Vagina (tissue), 2 donors: ENCODE measurements at places on chromosomes 4 and X.

- DNase-seq, result no peak
Measured at GRCh38 chr4:121737846-121738554, 27.0 kb downstream of the SMIM43 start.

GRCh38 chr4:2914256-2915126, 48.7 kb downstream of the NOP14 start:
- no peak for DNase-seq

DNA sequence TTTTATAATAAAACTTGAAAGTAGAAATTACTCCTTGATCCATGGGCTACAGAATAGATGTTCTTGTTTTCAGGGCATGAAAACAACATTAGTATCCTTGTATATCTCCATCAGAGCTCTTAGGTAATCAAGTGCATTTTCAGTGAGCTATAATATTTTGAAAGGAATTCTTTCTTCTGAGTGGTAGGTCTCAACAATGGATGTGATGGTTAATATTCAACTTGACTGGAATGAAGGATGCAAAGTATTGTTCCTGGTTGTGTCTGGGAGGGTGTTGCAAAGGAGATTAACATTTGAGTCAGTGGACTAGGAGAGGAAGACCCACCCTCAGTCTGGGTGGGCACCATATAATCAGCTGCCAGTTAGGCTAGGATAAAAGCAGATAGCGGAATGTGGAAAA, 100.1 kb downstream of the LCORL start:
- DNase-seq, result no peak

DNA sequence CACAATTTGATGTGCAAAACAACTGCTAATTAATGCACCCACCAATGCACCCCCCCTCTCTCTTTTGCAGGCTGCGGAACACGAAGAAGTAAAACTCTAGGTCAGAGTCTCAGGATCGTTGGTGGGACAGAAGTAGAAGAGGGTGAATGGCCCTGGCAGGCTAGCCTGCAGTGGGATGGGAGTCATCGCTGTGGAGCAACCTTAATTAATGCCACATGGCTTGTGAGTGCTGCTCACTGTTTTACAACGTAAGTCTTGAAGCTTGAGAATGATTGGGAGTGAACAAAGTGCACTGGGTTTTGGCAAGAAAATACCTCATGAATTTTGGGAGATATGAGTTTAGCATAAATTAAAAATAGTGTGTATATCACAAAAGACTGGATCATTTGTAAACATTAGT, 28.9 kb downstream of the TMPRSS11E start:
- no peak for DNase-seq

DNA sequence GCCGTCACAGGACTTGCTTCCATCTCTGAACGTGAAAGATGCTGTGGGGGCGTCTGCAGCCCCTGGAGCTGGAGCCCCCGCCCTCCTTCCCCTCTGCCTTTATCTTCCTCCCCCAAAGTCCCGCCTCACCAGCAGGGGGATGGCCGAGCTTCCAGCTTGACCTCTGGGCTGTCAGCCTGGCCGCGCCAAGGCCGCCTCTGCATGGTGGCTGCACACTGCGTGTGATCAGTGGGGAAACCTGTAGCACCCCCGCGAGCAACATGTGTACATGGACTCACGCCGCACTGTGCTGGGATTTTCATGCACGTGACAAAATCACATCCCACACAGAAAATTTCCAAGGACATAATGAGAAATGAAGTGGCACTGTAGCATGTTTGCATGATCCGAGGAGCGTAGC, 26.5 kb upstream of the PSAPL1 start:
- no peak for DNase-seq

DNA sequence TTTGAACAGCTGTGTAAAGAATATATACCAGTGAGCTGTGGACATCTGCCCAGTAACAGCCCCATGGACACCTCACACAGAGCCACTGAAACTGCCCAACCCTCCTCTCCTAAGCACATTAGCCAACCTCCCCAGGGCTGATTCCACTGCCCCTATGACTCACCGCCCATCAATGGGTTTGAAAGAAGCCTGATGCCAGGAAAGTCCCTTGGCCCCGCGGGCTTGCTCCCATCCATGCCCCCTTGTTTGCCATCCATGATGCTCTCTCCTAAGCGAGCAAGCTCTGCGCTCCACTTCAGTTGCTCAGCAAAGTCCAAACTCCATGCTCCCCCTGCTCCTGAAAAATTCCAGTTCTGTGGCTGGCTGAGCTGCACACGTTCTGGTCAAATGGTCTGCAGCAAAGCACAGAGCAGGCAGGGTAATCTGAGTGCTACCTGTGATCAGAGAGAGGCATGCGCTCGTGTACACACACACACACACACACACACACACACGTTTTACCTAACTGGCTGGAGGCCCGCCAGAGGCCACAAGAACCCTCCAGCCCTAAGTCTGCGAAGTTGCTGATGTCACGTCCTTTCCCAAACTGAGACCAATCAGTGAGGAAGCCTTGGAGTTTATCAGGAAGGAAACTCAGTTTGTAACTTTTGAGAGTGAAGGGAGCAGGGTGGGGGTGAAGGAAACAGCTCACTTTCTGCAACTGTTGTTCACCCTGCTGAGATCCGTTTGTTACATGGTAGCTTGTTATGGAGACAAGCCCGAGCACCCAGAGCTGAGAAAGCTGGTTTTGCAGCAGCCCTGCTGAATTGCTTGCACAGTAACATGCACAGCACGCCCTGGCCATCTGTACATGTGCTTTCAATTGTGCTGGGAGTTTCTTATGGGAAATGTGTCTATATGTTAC, at the start of gene ASB9:
Gene ASB9, minus strand, starts transcription at position 466 of the 904 bp plus-strand sequence. Its CDS starts 209 bp downstream, at position 257.
- DNase-seq, result no peak

- DNase-seq, result no peak
Measured at GRCh38 chr4:5191831-5192230, 140.6 kb downstream of the STK32B start.

- DNase-seq, result no peak
Measured at GRCh38 chrX:153770601-153771414, 6.8 kb downstream of the PLXNB3 start.

GRCh38 chrX:72129661-72130060, 2.1 kb downstream of the RTL5 start:
- no peak for DNase-seq

DNA sequence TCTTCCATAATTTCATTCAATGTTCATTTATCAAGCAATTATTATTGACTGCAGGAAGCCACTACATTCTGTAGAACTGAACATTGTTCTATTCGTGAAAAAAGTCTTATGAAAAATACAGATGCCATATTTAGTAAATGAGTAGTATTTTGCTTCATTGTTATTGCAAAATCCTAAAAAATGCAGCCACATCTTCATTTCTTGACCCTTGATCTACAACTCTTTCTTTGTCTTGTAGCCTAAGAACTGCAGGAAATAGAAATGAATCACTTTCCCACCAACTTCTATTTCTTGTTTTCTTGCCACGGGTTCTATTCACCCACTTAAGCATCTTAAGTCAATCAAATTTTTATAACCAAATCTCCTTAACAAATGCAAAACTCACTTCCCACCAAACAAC, 63.3 kb downstream of the KCNIP4 start:
- no peak for DNase-seq

DNA sequence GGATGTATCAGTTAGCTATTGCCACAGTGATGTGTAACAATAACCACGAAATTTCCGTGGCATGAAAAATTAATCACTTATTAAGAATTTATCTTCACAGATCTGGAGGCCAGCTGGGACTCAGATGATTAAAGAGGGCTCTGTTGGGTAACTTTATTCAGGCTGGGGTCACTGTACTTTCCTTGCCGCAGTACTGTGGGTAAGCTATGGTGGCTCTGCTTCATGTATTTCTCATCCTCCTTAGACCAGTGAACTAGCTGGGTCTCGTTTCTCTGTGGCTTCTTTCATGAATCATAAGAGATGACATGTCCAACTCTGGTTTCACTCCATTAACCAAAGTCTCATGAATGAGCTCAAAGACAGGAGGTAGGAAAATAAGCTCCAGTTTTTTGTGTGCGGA, 13.5 kb downstream of the TEX13B start:
- no peak for DNase-seq

GRCh38 chr4:4677556-4678522, 136.0 kb upstream of the STX18 start:
- peak; percentile 93 for DNase-seq
